Activated naive CD4-positive, alpha-beta T cell (primary cell): ENCODE measurements at places on chromosomes 5 and 9.

GRCh38 chr5:135015942-135016341 is 18.1 kb downstream of the PITX1 start:
- no peak for DNase-seq

DNA sequence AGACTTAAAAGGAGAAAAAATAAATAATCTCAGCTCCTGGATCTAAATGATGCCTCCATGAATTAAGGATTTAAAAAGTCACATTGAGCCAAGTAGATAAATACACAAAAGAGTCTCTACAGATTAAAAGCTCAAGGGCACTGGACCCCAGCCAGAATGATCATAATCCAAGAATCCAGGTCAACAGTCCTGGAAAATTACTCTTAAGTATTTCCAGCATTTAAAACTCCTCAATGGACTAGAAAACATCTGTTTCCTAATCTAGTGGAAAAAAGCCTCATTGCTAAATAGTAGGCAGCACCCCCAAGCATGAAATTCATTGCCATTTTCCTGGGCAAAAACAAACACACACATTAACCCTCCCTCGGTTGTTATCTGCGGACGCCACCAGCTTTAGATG is 96.8 kb downstream of the FRMD3 start:
- no peak for DNase-seq

- DNase-seq, result no peak
Measured at GRCh38 chr5:171207256-171207847, 101.7 kb upstream of the TLX3 start.

- no peak for DNase-seq
Measured at GRCh38 chr9:7320139-7320538, 479.4 kb downstream of the DMAC1 start.

DNA sequence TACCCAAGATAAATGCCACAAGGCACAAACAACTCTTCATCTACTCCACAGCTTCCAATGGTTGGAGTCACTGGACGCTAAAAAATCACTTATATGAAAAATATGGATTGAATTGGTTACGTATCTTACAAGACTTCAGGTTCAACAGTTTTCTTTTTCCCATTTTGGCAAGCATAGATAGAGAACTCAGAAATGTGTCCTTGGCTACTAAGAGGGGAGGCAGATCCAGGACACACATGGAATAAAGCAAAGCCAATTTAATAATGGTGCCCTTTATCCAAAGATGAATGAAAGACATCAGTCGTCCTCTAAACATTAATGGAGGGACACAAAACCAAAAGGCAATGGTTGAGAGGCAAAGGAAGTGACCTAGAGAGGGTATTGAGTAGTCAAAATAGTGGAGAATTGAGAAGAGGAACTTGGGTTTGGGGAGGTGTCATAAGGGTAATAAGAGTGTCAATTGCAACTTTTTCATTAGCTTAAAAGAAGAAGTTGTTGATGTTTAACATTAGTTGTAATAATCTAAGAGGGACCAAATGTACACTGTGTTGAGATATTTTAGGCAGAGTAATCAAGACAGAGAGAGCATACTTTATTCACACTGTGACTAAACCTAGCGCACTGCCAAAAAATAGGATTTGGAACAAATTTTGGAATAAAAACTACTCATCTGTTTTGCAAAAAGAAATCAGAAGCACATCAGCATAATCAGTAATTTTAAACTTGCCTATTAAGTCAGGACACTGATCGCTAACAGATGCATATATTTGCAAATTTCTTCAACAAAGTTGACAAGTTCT is 308.2 kb downstream of the ARL15 start:
- DNase-seq, result no peak

GRCh38 chr5:163504079-163504931 is 1.1 kb upstream of the MAT2B start:
- no peak for DNase-seq

DNA sequence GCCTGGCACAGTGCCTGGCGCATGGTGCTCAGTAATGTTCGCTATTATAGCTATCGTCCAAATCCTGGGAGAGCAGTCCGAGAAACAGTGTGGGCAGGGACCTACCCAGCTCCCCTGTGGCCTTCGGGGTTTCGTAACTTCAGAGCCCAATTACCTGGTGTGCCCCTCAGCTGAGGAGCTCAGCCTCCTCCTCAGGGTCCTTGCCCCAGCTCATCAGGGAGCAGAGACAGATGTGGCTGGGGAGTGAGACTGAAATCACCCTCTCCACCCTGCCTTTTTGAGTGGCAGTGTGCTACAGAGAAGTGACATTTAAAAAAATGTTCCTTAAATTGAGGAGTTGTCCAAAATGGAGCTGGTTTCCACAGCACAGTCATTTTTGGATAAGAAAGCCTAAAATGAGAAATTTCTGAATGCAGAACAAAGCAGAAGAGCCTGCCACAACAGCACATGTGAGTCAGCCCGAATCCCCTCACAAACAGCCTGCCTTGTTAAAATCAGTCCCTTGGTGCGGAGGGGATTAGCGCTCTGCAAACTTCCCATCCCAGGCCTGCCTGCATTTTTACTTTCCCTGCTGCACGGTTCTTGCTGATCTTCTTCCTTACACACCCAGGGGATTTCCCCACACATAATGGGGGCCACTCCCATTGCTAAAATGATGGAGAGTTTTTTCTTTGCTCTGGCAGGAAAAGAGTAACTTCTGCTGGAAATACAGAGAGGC is 78.1 kb upstream of the PITX1 start:
- DNase-seq, result no peak

DNA sequence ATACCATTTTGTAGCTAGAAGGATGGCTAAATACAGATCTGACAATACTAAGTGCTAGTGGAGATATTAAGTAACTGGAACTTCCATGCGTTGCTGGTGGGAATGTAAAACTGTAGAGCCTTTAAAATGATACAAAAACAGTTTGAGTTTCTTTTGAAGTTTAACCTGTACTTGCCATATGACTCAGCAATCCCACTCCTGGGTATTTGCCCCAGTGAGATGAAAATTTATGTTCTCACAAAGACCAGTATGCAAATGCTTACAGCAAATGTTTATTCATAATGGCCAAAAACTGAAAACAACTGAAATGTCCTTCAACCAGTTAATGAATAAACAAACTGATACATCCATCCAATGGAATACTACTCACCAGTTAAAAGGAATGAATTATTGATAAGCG is 137.3 kb downstream of the SLC12A2 start:
- DNase-seq, result no peak

GRCh38 chr9:117092582-117092981 is 322.3 kb downstream of the ASTN2 start:
- DNase-seq, result no peak

DNA sequence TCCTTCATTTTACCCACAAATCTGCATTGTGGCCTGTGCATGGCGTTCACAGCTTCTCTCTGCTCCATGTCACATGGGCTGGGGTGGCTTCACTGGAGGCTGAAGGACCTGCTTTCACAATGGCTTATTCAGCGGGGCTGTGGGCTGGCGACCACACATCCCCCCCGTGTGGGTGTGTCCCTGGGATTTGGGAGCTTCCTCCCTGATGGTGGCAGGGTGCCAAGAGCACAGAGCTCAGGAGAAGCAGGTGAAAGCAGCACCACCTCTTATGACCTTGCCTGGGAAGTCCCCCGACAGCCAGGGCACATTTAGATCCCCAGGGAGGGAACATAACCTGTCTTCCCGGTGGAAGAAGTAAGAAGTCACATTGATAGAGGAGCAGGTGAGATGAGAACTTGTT is 5.0 kb upstream of the MED10 start:
- no peak for DNase-seq

DNA sequence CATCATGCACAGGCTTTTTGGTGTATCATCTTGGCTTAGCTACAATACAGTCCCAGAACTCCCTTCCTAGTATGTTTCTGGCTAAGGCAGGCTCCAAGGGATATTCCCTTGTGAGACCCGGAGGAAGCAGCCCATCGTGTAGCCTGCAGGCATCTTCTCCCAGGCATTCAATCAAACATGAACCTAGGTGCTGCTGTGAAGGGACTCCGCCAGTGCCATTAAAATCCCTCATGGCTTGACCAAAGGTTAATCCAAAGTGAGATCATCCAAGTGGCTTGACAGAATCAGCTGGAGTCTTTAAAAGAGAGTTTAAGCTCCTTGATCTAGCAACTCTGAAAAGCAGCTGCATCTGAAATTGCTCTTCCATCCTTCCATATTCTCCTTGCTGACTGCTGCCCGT is 333.9 kb downstream of the DIRAS2 start:
- DNase-seq, result no peak

DNA sequence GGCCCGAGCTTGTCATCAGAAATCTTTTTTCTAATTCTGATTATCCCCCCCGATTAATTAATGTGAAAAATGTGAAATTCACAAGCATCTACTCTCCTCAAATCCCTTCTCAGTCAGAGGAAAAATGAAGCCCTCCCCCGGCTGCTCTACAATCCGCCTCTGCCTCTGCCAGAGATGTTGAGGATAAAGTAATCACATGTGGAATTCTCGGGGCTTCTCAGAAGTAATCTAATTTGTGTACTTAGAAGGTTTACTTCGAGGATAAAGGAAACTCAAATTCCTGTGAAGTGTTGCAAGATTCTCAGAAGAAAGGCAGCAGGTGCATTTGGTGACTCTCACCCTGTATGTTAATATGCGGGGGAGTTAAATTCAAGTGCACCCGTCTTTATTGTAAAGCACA is 726.1 kb upstream of the ADAMTS16 start:
- no peak for DNase-seq

DNA sequence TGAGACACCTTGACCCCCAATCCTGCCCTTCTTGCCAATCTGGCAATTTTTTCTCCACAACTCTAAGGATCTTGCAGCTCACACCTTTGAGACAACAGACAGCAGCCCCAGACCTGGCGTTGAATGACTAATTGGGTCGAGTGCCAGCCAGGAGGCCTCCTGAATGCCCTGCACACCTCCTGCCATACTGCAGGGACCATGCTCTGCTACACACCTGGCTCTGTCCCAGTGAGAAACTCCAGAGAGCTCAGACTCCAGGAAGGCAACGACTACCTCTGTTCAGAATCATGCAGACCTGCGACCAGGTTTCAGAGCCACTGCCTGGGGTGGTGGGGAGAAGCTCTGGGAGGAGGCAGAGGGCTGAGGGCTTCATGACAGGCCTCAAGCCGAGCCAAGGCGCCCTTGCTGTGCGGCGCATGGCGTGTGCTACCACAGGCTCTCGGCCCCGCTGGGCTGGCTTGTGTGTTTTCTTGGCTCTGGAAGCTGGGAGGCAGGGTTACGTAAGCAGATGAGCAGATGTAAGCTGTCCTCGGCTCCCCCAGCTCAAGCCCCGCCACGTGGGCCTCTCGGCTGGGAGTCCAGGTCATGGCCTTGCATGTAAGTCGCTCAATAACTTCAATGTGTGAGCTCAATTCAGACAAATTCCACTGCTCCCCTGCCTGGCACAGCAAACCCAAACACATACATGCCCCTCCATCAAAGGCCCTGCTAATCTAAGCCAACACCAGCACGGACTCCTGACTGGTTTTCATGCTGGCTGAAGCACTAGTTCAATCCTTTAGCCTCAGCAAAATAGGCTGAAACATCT is 27.5 kb downstream of the B4GALT1 start:
- DNase-seq, result no peak

- DNase-seq, result no peak
Measured at GRCh38 chr5:79229357-79230174, 6.4 kb upstream of the JMY start.

GRCh38 chr5:132344775-132345514 is 24.6 kb upstream of the SLC22A5 start:
- no peak for DNase-seq
